ENCODE measurements at places on chromosomes 2 and 18.

GRCh38 chr2:175168564-175168945 is 552 bp upstream of the ATF2 start:
- DNase-seq = no peak

- DNase-seq = no peak
These were observed 38.0 kb upstream of the ACVR2A start for GRCh38 chr2:147806846-147807245.

- DNase-seq = no peak
These were observed 24.7 kb upstream of the CEP68 start for GRCh38 chr2:65031341-65032018.

- no peak for DNase-seq
These were observed 30.6 kb upstream of the CHRNA1 start for GRCh38 chr2:174794851-174795374.

GRCh38 chr2:127400533-127400896 is 12.7 kb upstream of the MAP3K2 start:
- no peak for DNase-seq

- no peak for DNase-seq
These were observed 224.4 kb downstream of the ZNF385B start for GRCh38 chr2:179636995-179637394.

- DNase-seq = no peak
These were observed 22.2 kb upstream of the NAB1 start for GRCh38 chr2:190626641-190627210.

- no peak for DNase-seq
These were observed 30.0 kb upstream of the LINC00305 start for GRCh38 chr18:64178860-64179259.

DNA sequence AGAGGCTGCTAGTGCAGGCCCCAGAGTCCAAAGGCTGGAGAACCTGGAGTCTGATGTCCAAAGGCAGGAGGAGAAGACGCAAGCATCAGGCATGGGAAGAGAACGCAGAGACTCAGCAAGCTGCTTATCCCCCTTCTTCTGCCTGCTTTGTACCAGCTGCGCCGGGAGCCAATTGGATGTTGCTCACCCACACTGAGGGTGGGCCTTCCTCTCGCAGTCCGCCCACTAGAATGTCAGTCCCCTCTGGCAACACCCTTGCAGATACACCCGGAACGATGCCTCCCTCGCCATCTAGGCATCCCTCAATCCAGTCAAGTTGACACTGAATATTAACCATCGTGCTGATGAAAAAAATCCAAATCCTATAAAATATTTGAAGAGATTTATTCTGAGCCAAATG is 141.6 kb downstream of the TWIST2 start:
- no peak for DNase-seq

DNA sequence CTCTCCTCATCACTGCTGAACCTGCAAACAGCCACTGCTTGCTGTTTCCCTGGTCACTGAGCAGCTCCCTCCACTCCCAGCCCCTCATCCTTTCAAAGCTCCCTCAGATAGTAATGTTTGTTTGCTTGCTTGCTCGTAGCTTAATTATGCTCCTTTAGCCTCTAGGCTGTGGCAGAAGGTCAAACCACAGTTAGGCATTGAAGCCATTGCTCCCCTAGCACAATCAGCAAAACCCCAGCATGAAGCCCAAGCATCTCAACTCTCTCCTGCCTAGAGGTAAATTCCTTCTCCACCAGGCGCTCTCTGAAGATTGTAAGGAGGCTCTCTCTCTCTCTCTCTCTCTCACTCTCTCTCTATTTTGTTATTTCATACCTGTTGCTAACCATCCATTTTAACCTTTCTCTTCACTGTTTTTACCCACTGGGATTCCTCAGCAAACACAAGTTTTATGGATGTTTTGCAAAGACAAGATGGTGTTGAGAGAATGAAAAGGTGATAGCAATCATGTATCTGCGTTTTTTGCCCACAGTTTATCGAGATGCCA is 135.9 kb upstream of the HNRNPA3 start:
- no peak for DNase-seq
